ENCODE measurements at places on chromosomes 2 and 18. TPM values are rescaled to one million over a fixed set of nuclear protein-coding genes. Genes with fewer than 3 reads are reported as not detected.

GRCh38 chr2:126774761-126775160 lies 118.8 kb downstream of the GYPC start:
- DNase-seq, result no peak

DNA sequence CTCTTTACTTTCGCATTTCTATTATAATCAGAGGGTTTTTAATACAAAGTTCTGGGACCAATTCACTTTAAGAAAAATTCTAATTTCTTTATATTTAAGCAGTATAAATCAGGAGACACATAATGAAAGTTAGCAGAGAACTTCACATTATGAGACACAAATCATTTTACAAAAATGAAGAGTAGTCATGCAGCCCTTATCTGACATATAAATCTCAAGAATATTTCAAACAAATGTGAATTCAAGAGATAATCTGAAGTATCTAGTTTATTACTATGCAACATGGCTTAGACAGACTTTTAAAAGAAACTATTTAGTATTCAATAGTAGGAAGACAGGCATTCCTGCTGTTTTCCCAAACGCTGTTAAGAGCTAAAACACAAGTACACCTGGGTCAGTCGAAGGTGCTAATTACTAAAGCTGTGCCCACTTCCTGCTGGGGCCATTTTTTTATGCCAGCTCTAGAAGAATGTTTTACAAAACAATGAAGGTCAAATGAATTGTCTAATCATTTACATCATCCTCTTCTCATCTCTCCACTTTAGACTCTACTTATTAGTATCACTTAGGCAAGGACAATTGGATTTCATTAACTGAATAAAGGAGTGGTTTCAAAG lies 40.2 kb downstream of the CWC22 start:
- no peak for DNase-seq

- no peak for DNase-seq
Measured at GRCh38 chr2:64228918-64229317, 84.7 kb upstream of the PELI1 start.

GRCh38 chr18:75518007-75518406 lies 90.5 kb upstream of the SMIM21 start:
- DNase-seq, result no peak

GRCh38 chr2:32758232-32758631 lies 130.4 kb downstream of the TTC27 start:
- DNase-seq, result no peak

DNA sequence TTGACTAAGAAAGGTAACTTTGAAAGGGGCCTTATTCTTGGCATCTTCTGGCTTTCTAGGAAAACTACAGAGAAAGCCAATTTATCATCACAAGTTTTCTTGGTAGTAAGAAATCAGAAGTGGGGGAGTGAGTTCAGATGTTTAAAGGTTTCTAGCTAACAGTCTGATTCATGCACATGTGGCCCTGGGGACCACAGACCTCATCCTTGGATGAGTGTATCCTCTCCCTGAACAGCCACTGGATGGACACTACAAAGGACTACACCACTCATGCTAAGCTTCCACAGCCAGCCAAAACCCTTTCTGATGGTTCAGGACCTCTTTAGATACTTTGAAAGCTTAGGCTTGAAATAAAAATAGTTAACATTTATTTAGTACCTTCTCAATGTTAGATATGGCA lies 218.3 kb upstream of the STK17B start:
- DNase-seq, result no peak

Gene INHBB
- total RNA-seq, result 0.51 TPM

DNA sequence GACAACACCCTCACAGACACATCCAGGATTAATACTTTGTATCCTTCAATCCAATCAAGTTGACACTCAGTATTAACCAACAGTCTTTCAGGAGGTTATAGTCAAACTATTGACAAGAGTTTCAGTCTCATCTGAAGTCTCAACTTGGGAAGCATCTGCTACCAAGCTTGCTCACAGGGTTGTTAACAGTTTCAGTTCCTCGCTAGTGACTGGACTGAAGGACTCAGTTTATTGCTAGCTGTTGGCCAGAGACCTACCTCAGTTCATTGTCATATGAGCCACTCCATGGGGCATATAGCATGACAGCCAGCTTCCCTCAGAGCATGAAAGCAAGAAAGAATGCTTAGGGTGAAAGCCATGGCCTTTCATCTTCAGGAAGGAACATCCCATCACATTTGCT lies 228.6 kb downstream of the EPHA4 start:
- no peak for DNase-seq

- no peak for DNase-seq
Measured at GRCh38 chr2:190050001-190050400, 12.5 kb downstream of the MSTN start.

GRCh38 chr18:9413576-9413975 lies 61.7 kb upstream of the RALBP1 start:
- no peak for DNase-seq

Gene FSIP2
- total RNA-seq, result 0.05 TPM

DNA sequence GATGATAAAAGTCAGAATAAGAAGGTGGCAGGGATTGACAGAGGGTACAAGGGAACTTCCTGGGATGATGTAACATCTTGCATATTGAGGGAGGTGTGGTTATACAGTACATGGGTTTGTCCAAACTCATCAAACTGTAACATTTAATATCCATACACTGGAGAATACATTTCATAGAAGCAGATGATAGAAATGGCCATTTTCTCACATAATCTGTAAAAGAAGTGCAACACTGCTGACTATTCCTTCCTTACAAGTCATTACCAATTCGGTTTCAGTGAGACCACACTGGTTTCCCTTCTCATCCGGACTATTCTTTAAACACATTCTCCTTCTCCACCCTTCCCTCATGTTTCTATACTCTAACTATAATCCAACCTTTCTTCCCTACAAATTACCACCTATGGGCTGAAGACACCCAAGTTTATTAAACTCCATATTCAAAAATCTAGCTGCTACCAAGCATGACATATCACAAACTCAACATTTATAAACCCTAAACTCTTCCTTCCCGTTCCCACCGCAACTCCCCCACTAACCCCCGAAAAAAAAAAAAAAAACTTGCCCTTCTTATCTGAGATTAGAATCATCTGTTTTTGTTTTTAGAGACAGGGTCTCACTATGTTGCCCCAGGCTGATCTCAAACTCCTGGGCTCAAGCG lies 1.6 kb downstream of the COX7A2L start:
- DNase-seq, result no peak

- DNase-seq, result no peak
Measured at GRCh38 chr2:47293976-47294375, 109.0 kb upstream of the MSH2 start.

- no peak for DNase-seq
Measured at GRCh38 chr2:195821566-195821932, 164.5 kb downstream of the SLC39A10 start.

Gene CROCC2
- total RNA-seq, result under 0.01 TPM

Gene DSG2
- 13.9 TPM for total RNA-seq

GRCh38 chr18:31716362-31716761 lies 32.0 kb upstream of the B4GALT6 start:
- DNase-seq, result no peak

Gene SPR
- total RNA-seq, result 13.6 TPM

DNA sequence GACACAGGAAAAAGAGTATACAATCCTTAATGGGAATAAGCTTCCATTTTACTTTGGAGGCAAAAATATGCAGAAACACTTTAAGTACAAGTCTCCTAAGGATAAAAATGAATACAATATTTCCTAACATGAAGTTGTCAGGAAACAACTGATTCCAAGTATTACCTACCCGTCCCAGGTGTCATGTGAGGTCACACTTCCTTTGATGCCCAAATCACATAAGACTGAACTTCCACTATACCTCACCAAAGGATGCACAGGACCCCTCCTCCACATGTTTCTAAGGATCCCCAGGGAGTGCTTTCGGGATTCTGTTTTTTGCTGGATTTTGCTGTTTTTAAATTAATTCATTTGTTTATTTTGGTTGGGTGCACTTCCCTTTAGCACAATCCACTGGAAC lies 438.5 kb upstream of the TCF4 start:
- no peak for DNase-seq

DNA sequence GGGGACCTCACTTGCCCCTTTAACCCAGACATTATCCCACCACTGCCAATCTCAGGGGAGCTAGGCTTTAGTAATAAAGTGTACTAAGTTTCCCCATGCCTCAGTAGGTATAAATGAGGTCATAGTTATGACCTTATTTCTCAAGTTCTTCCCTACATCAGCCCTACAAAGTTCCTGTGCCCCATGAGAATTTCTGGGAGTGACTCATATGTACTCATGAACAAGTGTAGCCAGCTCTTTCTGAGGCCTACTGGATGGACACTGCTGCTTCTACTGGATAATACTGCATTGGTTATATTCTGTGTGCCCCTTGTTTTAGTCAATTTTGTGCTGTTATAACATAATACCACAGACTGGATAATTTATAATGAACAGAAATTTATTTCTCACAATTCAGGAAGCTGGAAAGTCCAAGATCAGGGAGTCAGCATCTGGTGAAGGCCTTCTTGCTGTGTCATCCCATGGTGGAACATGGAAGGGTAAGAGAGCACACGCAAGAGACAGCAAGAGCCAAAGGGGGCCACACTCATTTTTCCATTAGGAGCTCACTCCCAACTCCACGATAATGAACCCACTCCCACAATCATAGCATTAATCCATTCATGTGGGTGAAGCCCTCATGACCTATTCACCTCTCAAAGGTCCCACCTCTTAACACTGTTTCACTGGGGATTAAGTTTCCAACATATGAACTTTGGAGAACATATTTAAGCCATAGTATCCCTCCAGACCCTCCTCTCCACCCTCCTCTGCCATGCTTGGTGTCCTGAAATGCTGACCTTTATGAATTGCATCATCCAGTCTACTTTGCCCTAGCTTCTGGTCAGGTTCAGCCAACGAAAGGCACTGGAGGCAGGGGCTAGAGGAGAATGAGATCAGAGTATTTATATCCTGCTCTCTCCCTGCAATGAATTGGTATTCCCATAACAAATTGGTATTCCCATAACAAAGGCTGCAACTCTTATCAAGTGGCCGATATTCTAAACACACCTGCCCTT lies 25.4 kb upstream of the ST3GAL5 start:
- no peak for DNase-seq

GRCh38 chr18:34740101-34740500 lies 30.0 kb downstream of the DTNA start:
- no peak for DNase-seq

GRCh38 chr2:187329586-187329985 lies 118.5 kb downstream of the CALCRL start:
- DNase-seq, result no peak

Gene KCNIP3
- 0.59 TPM for total RNA-seq

DNA sequence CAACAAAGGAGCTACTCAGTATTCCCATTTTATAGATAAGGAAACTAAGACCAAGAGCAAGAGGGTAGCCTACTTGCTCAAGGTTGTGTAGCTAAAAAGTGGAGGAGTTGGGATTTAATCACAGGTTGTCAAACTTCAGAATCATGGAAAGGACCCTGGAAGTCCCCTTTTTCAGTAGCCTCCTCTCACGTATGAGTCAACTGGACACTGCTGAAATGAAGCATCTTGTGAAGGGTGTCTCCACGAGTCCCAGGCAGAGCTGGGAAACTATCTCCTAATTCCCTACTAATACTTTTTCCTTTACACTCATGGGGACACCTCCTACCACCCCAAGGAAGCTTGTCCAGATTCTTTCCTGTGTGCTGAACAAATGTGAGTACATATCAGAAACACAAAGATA lies 155.8 kb downstream of the RHBDD1 start:
- no peak for DNase-seq

GRCh38 chr2:95354469-95354901 lies 48.0 kb upstream of the FAHD2A start:
- DNase-seq, result no peak

DNA sequence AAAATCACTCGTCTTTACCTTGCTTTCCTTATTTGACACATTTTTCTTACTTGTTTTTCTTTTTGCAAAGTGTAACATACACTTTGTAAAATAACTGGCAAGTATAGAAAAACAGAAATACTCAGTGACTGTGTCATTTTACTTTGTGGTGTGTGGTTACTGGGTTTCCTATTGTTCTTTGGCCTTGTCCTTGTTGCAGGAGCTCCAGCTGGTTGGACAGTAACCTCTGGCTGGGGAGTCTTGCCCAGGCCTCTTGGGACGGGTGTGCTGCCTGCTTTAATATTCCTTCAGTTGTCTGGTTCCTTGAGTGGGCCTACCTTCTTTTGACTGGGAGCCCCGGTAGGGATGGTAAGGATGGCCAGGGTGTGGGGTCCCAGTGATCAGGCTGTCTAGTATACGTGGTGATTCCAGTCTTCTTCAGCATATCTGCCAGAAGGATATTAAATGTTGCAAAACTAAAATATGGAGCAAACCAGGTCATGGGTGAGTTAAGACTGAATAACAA lies 53.8 kb downstream of the RNF144A start:
- DNase-seq, result peak; percentile 20

GRCh38 chr18:75005626-75006025 lies 203.3 kb downstream of the PTGR3 start:
- no peak for DNase-seq

GRCh38 chr2:8223695-8224346 lies 458.0 kb upstream of the ID2 start:
- no peak for DNase-seq

GRCh38 chr2:237320801-237321560 lies 93.0 kb downstream of the COL6A3 start:
- DNase-seq, result no peak

- DNase-seq, result no peak
Measured at GRCh38 chr2:180077295-180077906, 70.3 kb upstream of the CWC22 start.

DNA sequence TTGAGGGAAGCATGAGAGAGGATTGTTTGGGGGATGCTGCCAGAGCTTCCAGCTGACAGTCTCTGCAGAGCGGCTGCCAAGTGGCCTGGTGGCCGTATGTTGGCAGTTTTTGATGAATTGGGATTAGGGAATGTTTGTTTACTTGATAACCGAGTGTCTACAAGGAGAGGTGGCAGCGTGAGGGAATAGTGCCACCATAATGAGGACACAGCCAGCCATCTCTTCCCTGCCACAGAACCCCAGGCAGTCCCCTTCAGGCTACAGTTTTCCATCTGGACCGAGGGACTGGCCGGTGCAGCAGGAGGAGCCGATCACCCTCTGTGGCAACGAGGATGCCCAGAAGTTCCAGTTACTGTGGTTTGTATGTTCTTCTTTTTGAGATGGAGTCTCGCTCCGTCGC lies 55.2 kb downstream of the TRAPPC12 start:
- no peak for DNase-seq

- no peak for DNase-seq
Measured at GRCh38 chr18:62071071-62071470, 115.8 kb downstream of the PIGN start.

Gene MOGAT1
- not detected for total RNA-seq

- DNase-seq, result no peak
Measured at GRCh38 chr2:172389685-172390339, 37.6 kb upstream of the ITGA6 start.

Gene C2orf15
- total RNA-seq, result 0.65 TPM

Gene LCLAT1
- 12.4 TPM for total RNA-seq

Gene AKAIN1
- total RNA-seq, result 0.75 TPM
